ENCODE measurements at places on chromosomes 6 and 20.

DNA sequence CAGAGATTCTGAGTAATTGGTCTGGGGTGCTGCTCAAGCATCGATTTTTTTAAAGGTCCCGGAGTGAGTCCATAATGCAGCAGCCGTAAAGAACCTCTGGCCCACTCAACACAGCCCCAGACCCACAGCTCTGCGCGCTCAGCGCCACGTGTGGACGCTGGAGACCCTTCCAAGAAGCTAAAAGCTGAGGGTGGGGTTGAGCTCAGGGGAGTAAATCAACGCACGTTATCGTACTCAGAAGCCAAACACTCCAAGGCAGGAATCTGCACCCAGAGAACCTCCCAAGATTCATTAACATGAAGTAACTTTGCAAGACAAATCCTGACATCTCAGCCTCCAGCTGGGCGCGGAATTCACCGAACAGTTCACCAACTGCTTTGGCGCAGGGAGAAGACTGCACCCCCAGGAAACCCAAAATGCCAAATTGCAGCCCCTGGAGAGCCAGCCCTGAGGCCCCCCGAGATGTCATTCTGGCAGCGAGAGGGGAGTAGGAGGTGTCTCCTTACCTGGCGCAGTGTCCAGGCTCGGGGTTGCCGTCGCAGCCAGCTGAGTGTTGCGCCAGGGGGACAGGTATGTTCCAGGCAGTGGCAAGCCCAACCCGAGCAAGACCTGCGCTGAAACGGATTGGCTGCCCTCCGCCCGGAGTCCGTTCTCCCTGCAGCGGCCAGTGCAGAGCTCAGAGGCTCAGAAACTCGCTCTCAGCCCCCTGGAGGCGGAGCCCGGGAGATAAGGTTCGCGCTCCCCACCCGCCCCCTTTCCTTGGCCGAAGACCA, at the start of gene COL21A1:
Gene COL21A1 (minus strand): TSS at position 700 of the 773 bp plus-strand sequence. CDS start 64,962 bp downstream, outside the sequence.
- DNase-seq: no peak

- DNase-seq: no peak
Observed at GRCh38 chr20:6784210-6784631, 16.7 kb downstream of the BMP2 start.

DNA sequence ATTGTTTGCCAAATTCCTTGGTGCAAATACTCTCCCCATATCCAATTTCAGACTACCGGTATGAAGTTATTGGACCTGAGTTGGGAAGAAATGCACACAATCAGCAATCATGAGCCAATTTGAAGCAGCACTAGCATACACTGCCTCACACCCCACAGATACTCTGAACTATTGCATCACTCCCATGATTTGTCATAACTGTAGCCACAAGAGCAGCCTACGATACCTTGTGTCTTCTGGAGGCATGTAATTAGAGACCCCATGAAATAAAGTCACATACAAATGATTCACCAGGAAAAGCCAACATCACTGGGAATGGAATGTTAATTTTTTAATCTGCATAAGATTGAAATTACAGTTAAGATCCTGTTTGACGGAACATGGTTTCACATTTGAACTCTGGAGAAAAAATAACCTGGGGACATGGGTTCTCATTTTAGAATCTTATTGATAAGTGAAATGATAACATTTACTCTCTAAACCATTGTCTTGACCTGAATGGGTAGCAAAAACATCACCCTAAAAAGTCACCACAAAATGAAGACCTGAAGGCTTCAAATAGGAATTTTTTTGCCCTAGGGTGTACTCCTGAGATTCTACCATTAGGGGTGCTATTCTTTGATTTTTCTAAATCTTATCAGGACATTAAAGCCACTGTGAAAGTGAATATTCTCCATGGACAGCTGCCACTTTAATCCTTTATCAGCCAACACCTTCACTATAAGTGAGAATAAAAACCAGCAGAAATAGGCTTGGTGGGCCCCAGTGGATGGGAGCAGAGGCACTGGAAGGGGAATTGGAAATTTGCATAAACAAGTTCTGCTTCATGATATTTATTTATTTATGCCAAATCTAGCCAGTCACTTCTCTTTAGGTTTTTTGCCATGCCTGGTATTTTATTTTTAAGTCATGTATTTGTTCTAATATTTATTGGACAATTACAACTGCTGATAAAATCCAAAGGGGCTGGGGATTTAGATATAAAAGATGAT, 34.5 kb upstream of the HBS1L start:
- no peak for DNase-seq

DNA sequence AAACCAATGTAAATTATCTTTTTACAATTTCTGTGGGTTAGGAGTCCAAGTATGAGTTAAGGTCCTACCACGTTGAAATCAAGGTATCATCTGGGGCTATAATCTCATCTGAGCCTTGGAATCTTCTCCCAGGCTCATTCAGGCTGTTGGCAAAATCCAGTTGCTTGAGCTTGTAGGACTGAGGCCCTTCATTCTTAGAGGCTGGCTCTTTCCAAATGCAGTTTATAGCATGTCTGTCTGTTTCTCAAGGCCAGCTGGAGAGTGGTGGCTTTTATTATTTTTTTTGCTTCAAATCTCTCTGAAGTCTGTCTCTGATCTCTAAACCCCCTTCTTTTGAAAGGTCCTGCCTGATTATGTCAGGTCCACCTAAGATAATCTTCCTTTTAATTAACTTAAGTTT, 177.2 kb upstream of the ASCC3 start:
- DNase-seq: no peak

- DNase-seq: no peak
Observed at GRCh38 chr6:89269981-89270380, 45.1 kb downstream of the GABRR2 start.

DNA sequence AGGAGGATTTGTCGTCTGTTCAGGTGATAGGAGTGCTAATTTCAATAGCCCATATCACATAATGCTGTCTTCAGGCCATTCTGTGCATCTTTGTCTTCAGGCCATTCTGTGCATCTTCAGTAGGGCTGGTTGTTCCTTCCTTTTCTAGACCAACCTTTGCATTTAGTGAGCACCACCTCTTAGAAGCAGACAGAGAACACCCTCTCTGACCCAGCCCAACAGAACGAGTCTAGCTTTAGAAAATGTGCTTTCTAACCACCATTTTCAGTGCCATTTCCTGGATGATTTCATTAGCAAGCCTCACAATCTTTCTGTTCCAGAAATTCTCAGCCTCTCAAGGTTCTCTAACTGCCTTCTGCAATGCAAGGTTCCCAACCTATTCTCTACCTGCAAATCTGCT, 215.3 kb upstream of the KCNQ5 start:
- no peak for DNase-seq

- DNase-seq: no peak
Observed at GRCh38 chr20:61385296-61385695, 133.2 kb downstream of the CDH4 start.

All from activated CD8-positive, alpha-beta memory T cell treated with anti-CD3 and anti-CD28 coated beads, Interleukin-2, amount 50 U/mL, for 48 hours (primary cell).